ENCODE measurements at places on chromosomes 5 and 9.

DNA sequence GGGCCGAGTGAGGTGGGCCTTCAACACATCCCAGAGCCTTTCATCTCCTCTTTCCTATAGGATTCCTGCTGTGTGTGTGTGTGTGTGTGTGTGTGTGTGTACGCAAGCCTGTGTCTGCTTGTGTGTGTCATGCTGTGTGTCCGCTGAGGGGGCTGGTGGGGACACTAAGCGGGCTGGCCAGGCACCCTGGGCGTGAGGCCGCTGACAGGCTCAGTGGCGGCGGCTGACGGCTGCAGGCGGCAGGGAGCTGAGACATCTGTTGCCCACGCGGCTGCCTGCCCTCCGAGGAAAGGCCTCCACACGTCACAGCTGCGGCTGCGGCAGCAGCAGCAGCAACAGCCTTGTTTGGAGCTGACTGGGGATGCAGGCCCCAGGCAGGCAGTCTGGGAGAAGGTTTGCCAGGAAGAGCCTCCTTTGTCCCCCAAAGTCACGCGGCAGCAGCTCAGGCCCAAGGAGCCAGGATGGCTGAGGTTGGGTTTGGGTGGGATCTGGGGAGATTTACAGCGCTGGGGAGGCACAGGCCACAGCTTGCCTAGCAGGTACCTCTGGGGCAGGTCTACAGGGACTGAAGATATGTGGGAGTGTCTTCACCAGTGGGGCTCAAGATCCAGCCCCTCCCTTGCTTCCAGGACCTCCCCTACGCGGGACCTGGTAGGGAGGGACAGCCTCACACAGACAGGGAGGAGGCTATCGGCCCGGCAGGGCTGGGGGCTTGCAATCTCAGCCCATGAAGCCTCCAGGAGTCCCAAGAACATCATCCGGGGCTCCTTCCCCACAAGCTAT lies 1.8 kb downstream of the PDLIM4 start:
- DNase-seq = peak; percentile 87

GRCh38 chr5:87850843-87851242 lies 417.8 kb downstream of the TMEM161B start:
- DNase-seq = no peak

DNA sequence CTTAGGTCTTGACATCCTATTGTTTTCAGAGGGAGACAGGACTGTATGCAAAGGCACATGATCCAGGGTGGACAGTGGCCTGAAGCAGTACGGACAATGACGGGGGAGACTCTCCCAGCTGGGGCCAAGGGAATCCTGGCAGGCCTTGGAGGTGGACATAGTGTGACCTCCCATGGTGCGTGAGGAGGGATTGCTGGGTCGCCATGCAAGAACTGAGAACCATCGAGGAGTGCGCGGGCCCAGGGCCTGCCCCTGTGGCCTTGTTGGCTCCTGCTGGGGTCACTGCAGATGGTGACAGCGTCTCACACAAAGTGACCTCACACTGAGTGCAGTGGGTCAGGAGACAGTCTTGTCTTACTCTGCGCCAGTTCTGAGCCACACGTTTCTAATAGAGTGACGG lies 192.4 kb downstream of the GADD45G start:
- DNase-seq = no peak

DNA sequence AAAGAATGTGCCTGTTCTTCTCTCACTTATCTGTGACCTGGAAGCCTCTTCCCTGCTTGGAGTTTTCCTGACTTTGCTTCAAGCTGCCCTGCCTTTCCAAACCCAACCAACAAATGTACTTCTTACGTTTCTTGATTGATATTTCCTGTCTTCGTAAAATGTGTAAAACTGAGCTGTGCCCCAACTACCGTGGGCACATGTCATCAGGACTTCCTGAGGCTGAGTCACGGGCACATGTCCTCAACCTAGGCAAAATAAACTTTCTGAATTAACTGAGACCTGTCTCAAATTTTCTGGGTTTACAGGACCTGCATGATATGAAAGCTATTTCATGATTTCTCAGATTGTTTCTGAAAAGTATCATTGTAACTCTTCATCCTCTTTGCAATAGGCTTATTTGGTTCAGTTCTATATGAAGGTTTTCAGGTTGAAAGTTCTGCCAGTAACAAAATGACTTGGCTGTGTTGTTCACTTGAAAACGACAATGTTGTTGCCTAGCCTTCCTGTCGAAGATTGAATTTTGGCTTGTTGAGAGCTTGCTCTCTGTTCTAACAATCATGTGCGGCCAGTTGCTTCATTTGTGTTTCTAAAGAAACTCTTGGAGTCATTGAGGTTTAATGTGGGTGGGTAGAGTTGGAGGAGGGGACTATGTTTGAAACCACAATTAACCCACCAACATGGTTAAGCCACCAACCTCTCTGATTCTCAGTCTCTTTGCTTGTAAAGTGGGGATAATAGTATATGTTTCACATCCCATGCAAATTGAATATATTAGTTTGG lies 145.6 kb downstream of the FBXL7 start:
- DNase-seq = no peak

GRCh38 chr5:127418974-127419682 lies 98.3 kb upstream of the PRRC1 start:
- DNase-seq = peak; percentile 86

DNA sequence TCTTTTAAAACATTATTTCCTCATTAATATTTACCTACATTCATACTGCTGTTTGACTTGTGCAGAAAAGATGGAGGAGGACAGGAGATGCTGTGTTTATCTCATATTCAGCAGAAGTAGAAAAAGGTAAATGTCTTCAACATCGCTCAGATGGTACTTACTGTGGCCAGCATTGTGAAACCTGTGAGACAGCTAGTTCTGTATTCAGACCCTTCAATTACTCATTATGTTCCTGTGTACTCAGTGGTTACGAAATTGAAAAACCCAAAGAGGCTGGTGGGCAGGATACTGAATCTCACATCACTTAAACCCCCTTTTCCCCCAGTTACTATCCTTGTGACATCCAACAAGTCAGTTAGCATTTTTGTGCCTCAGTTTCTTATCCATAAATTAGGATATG lies 216.0 kb downstream of the KDM4C start:
- no peak for DNase-seq

DNA sequence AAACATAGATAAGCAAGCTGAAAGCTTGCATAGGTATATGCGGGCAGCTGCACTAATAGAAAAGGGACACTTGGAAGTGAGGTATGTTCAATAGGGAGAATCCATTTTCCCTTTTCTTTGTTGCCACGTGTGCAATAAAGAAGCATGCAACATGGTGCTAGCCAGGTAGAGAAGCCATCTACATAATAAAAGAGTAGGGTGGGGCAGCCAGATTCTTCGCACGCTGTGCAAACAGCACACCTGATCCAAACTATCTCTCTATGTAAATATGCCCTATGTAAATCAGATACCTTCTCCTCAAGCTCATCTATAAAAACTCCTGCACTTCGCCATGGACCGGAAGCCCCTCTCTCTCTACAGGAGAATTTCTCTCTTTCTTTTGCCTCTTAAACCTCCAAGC lies 91.9 kb upstream of the C9orf72 start:
- DNase-seq = no peak
